ENCODE measurements at places on chromosomes 12 and 14.

DNA sequence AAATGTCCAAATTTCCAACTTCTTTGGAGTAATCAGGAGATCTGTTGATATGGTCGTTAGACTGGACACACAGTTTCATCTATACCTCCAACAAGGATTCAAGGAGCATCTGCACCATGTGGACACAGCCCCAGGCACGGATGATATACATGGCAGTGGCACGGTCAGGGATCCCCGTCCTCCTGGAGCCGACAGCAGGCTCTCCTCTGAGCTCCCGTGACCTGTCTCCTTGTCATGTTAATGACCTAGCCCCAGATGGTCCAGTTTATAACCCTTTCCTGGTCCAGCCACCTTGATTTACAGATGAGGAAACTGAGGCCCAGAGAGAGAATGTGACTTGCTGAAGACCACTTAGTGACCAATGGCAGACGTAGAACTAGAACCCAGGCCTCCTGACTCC is 16.5 kb upstream of the SERPINA4 start:
- DNase-seq: no peak

- DNase-seq: no peak
Measured at GRCh38 chr12:85413266-85413665, 133.2 kb downstream of the ALX1 start.

DNA sequence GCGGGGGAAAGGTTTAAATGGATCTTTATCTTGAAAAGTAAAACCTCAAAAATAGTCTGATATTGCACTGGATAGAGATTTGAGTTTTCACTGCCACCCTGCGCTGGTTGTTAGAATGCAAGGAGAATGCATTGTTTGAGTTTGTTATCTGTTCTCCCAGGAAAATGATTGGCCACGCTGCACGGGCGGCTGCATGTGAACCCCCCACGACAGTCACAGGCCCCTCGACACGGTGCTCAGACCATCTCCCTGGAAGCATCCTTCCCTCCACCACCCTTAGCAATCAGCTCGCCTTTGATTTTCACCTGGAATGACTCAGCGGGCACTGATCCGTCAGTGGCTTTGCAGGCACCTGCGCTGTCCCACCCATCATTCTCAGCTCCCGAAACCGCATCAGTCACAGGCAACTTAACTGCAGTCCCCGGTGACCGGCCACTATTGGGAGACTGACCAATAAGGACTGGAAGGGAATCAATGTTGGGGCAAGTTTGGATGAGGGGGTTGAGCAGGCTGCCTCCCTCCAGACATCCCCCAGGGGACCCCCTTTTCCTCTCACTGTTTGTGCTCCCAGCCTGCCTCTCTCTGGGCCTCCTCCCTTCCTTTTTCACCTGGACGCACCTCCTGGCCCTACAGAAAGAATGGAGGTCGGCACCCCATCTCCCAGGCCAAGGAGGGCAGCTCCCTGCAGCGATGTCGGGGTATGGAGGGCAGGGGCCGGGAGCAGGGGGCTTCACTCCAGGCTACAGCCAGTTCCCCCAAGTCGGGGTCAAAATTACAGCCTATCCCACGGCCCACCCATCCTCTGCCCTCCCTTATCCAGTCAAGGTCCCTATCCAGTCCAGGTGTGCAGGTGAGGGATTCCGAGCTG is 28.5 kb upstream of the C14orf180 start:
- no peak for DNase-seq

- no peak for DNase-seq
Measured at GRCh38 chr14:54572316-54572715, 5.4 kb downstream of the SAMD4A start.

DNA sequence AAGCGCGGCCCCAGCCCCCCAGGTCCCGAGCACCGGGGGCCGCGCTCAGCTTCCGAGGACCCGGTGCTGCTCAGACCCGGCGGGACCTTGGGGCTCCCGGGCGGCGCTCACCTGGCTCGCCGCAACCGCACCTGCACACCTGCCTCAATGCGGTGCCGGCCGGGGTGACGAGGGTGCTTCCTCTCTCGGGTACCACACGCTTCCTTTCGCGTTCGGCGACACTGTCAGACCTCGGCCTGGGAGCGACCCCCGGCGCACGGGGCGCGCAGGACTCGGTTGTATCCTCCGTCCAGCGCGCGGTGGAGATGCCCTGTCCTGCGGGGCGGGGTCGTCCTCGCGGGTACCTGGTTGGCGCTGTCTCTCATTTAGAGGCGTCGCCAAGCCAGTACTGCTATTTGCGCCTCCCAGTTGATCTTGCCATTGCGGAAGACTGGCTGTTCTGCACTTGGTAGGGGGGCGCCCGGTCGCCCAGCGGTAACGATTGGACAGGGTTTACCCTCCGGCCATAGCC is 718 bp downstream of the PACS2 start:
- DNase-seq: no peak
